ENCODE measurements at places on chromosomes 16 and 17.

GRCh38 chr16:66290431-66290830 is 76.1 kb upstream of the CDH5 start:
- H3K4me3 ChIP-seq: no peak overlapping the region
- no peak overlapping the region for H3K27ac ChIP-seq
- no peak for DNase-seq
- no peaks in the 10 kb centered on the region for H3K27me3 ChIP-seq
- H3K4me1 ChIP-seq: no peaks in the 10 kb centered on the region

DNA sequence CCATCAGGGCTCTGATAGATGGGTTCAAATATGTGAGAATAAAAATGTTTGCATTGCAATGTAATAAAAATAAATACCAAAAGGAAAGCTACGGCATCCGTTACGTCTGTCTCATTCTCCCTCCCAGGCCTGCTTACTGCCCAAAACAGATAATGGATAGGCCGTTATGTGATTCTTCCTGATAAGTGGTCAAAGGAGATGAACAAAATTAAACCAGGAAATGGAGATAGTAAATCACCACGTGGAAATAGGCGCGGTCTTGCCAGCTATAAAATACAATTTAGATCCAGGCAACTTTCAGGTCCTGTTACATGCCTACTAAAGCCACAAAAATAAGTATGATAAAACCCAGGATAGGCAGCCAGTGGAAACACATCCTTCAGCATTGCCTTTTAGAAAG is 49.5 kb upstream of the CCL1 start:
- no peak overlapping the region for H3K27ac ChIP-seq
- no peaks in the 10 kb centered on the region for H3K4me1 ChIP-seq
- H3K36me3 ChIP-seq: no peaks in the 10 kb centered on the region
- peaks cover 2% of the 10 kb centered on the region for H3K27me3 ChIP-seq
- H3K4me3 ChIP-seq: no peak overlapping the region

- no peak overlapping the region for H3K27ac ChIP-seq
- no peaks in the 10 kb centered on the region for H3K27me3 ChIP-seq
- no peak overlapping the region for H3K4me3 ChIP-seq
- H3K36me3 ChIP-seq: no peaks in the 10 kb centered on the region
- peaks cover 3% of the 10 kb centered on the region for H3K4me1 ChIP-seq
- DNase-seq: no peak
Measured at GRCh38 chr16:83363521-83363920, 444.3 kb upstream of the HSBP1 start.

DNA sequence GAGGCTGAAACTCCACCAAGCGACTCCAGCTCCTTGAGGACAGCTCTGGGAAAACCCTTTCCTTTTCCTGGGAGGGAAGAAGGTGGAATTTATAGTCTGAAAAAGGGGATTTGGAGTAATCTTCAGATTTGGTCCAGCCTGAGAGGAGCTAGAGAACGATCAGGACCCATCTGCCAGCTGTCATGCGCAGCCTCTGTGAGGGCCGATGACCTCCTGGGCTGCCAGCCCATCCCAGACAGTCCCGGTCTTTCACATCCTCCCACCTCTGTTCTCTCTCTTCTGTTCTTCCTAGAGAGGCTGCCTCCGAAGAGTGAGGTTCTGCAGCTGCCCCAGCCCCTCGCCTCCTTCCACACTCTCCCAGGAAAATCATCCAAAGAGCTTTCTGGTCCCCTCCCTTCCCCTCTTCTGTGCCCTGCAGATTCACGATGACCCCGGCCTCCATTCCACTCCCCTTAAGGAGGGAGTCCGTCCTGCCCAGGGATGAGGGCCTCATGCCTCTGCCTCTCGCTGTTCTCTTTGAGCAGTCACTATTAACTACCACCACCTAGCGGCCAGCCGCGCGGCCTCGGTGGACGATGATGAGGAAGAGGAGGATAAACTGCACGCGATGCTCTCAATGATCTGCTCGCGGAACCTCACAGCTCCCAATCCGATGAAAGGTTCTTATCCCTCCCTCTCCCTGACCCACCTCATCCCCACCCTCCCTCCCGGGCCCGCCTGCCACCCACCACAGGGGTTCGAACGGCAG is 29.6 kb downstream of the SGSM2 start:
- H3K27ac ChIP-seq: no peak overlapping the region
- H3K4me3 ChIP-seq: no peak overlapping the region
- H3K27me3 ChIP-seq: no peaks in the 10 kb centered on the region

DNA sequence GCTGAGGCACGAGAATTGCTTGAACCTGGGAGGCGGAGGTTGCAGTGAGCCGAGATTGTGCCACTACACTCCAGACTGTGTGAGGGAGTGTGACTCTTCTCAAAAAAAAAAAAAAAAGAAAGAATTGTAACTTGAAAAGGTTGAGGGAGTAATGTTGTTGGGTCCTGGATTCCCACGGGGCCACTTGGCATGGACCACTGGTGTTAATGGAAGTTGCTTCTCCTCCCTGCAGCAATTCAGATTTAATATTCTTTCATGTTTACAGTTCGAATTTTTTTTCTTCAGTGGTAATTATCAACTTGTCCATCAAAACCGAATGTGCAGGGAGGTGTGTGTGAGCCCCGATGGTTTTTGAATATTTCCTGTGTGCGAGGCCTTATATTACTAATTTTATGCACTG is 7.2 kb downstream of the EPN2 start:
- no peaks in the 10 kb centered on the region for H3K4me1 ChIP-seq
- no peak overlapping the region for H3K4me3 ChIP-seq
- no peak overlapping the region for H3K27ac ChIP-seq
- no peaks in the 10 kb centered on the region for H3K27me3 ChIP-seq
- H3K36me3 ChIP-seq: no peaks in the 10 kb centered on the region

GRCh38 chr16:64469906-64470702 is 651.8 kb downstream of the CDH11 start:
- H3K27me3 ChIP-seq: no peaks in the 10 kb centered on the region
- no peak for DNase-seq
- H3K27ac ChIP-seq: no peak overlapping the region
- no peaks in the 10 kb centered on the region for H3K4me1 ChIP-seq
- no peak overlapping the region for H3K4me3 ChIP-seq

DNA sequence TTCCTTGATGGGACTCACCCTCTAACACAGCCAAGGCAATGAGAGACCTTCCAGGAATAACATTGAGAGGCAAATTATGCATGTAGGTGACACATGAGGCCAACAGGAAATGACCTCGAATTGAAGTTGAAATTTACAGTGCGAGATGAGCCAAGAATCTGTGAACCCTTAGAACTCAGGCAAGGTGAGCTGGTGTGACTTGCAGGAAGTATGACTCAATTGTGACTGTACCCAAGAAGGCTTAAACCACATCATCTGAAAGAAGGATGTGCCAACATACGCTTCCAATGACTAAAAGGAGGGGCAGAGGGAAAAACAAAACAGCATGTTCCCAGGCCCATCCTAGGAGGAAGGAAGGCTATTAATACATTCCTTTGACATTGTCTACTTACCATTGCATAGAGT is 44.8 kb downstream of the PITPNC1 start:
- no peaks in the 10 kb centered on the region for H3K27me3 ChIP-seq
- H3K4me1 ChIP-seq: no peaks in the 10 kb centered on the region
- H3K36me3 ChIP-seq: no peaks in the 10 kb centered on the region
- no peak for DNase-seq
